ENCODE measurements at places on chromosomes 6 and 20.
A peak's percentile ranks its signal among the peaks of the same experiment; 100 is the strongest.

DNA sequence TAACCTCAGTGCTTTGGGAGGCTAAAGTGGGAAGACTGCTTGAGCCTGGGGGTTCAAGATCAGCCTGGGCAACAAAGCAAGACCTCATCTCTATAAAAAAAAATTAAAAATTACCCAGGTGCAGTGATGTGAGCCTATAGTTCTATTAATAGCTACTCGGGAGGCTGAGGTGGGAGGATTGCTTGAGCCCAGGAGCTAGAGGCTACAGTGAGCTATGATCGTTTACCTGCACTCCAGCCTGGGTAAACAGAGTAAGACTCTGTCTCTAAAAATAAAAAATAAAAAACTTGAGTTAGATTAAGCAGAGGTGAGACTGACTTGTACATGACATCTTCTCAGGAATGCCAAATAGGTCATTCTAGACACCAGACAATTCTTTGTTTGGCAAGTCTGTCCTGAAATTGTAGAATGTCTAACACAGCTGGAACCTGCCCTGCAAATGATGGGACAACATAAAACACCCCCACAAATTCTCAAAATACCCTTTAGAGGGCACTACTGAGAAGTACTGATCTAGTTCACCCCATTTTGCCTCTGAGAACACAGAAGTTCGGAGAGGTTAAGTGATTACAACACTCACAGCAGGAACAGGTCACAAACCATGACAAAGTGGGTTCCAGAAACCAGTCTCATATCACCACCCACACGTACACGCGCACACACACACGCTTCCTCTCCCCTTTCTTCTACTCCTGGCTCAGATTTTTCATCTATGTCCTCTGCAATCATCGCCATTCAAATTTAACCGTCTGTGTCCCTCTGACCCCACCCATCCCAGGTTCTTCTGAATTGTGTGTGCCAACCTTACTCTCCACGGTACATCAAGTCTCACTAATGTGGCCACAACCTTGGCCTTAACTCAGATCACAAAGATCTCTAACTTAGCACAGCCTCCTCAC is 38.3 kb downstream of the ARHGAP18 start:
- peak; percentile 63 for DNase-seq

DNA sequence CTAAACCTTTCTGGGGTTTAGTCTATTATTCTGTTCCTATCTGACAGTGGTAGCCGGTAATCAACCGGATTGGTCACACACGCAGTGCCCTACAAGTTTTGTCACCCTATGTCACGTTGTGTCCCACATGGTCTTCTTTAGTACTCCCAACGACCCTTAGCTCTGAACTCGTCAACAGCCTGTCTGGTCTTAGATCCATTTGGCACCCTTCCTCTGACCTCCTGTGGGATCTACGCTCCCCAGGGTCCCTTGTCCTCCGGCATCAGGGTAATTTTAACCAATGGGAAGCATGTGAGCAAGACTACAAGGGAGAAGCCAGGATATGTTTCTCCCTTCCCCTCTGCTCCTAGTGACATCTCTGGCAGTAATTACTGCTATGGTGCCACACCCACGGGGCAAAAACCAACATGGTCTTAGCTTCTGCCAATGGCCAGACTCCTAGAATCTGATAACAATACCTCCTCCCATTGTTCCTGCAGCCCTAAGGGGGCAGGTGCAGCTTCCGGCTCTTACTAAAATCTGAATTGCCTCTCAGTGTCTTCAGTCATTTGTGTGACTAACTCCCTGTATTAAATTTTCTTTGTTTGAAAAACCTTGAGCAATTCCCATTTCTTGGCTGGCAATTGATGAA is 56.6 kb downstream of the MAFB start:
- DNase-seq = no peak

DNA sequence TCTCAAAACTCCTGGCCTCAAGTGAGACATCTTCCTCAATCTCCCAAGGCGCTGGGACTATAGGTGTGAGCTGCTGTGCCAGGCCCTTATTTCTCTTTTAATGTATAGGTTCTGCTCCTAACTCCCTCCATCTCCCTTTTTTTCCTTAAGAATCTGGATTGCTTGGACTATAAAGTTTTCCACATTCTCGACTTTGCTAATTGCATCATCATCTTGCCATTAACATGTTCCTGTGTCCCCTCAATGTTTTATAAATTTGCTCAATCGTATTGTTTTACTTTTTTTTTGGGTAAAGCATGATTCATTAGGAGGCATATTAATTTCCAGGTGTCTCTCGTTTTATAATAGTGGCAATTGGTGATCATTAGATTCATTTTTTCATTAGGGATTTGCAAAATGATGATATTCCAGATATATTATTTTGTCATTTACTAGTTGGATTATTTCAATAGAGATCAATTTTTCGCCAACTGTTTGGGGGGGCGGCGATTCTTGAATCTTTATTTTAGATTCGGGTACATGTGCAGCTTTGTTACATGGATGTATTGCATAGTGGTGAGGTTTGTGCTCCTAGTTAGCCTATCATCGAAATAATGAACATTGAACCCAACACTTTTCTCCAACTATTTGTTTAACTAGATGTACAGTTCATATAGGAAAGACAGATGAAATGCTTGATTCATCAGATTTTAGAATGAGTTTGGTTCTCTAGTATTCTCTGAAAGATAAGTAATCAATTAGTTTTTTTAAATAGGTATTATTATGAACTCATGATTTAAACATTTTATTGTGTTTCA is 68.7 kb downstream of the CBFA2T2 start:
- no peak for DNase-seq

DNA sequence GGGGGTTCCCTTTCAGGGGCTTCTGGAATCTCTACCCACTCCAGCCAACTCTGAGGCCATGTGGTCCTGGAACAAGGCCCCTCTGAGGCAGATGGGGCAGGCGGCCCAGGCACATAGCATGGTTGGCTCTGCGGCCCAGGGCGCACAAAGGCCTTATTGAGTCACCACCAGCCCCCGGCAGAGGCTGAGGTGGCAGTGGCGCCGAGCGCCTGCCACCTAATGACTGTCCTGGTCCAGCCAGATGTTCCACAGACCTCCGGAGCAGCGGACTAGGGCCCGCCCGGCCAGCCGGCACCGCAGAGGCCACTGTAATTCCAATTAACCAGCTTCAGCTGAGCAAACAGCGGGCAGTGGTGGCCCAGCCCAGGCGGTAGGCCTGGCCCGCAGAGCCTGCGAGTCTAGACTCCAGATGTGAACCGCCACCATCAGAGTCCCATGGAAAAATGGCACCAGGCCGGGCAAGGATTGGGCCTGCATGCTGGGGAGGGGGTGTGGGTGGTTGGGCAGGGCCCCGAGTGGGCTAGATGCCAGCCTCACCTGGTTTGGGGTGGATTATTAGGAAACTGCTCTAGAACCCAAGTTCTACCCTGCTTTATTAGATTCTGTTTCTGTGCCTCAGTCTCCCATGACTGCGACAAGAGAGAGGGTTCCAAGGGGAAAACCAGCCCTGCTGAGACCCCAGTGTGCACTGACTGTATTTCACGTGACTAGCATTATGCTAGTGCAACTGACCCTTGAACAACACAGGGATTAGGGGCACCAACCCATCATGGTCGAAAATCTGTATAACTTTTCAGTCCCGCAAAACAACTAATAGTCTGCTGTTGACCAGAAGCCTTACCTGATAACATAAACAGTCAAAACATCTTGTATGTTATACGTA is 34.1 kb upstream of the ID1 start:
- no peak for DNase-seq

DNA sequence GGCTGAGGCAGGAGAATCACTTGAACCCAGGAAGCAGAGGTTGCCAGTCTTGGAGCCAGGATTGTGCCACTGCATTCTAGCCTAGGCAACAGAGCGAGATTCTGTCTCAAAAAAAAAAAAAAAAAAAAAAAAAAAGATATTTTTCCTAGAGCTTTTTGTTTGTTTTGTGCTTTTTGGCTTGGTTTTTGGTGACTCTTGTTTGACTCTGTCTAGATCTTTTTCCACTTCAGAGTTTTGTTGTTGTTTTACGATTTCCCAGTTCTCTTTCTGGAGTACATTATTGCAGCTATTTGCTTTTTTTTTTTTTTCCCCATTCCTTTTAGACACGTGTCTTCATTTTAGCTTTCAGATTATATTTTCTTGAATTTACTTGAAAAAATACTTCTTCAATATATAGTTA is 67.0 kb upstream of the AKAP12 start:
- no peak for DNase-seq

DNA sequence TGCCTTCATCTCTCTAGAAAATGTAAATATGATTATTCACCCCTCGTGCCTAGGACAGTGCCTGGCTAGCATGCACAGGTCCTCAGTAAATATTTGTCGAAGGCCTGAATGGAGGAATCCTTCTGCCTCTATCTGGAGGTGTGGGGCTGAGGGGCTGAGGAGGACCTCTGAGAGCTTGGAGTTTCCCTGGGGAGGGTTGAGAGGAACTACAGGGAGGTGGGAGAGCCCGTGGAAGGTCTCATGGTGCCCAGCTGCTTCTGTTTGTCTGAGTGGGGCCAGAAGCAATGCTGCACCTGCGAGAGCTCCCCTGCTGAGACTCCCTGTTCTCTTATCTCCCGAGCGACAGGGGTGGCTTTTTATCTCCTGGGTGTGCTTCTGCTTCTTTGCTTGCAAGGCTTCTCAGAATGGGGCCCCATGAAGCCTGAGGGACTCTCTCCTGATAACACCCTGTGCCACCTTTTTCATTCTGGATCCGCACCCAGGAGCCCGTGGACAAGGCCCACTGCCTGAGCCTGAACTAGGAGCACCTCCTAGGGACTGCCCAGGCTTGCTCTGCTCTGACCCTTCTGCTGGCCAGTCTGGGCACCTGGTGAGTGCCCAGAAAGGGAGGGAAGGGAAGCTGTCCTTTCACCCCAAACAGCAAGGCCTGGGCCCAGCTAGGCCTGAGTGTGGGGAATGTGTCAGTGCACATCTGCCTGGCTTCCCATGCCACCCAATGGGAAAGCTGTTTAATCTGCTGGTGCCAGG is 2.4 kb downstream of the SLC29A1 start:
- no peak for DNase-seq

- no peak for DNase-seq
Measured at GRCh38 chr20:62900692-62901584, 25.4 kb downstream of the DIDO1 start.

DNA sequence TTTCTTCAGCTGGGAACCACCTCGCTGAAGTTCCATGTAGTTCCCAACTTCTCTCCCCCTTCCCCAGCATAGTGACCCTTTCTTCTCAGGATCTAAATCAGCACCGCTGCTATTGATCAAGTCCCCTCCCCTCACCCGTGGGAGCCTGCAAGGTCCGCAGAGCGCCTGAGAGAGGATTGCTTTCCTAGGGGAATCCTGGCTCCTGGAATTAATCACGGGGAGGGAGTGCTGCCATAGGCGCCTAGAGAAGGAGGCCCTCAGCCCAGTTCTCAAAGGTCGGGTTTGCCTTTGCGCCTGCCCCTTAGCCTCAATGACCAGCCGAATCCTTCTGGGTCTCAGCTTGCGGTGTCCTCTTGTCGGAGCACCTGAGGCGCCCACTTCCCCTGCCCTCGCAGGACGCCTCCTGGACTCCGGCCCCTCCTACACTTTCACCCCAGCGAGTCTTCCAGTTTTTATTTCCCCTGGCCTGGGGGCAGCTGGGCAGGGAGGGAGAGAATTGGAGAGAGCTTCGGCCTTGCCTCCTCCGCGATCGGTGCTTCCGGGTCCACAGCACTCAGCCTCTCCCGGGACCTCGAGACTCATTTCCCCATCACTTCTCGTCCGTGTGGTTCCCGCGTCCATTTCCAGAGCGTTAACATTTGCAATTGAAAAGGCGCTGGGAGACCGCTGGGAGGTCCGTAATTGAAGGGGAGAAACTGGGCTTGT is 3.1 kb upstream of the NKX2-2 start:
- DNase-seq = no peak

Data from hematopoietic multipotent progenitor cell (in vitro differentiated cells).